Left lung (tissue), 14 donors: ENCODE measurements at places on chromosomes 6 and 20. TPM values are rescaled to one million over a fixed set of nuclear protein-coding genes. Genes with fewer than 3 reads are reported as not detected.

The ULBP2 gene
- 3.3 TPM for total RNA-seq

The COL9A3 gene
- 2.6 TPM for total RNA-seq

The C6orf15 gene
- total RNA-seq, result not detected

The CCM2L gene
- 13.5 TPM for total RNA-seq

GRCh38 chr6:43060755-43061633 lies 1.6 kb downstream of the KLC4 start:
- DNase-seq, result no peak

- no peak for DNase-seq
Measured at GRCh38 chr6:38773338-38773737, 58.2 kb downstream of the DNAH8 start.

GRCh38 chr20:49794336-49795134 lies 18.1 kb upstream of the SLC9A8 start:
- DNase-seq, result no peak

DNA sequence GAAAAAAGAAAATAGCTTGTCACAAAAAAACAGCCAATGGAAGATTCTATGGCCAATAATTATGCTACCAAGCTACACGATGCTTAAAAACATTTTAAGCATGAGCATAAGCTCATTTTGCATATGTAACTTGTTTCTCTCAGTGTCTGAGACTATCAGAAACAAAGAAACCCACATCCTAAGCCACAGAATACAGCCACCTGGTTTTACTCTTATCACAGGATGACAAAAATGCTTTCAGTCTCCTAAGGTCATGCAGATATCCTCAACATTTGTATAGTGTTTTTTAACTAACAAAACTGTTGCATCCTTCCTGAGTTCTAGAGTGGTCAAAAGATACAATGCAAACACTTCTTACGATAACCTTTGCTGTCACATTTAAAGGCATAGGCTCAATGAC lies 172.1 kb upstream of the RUNX2 start:
- no peak for DNase-seq

DNA sequence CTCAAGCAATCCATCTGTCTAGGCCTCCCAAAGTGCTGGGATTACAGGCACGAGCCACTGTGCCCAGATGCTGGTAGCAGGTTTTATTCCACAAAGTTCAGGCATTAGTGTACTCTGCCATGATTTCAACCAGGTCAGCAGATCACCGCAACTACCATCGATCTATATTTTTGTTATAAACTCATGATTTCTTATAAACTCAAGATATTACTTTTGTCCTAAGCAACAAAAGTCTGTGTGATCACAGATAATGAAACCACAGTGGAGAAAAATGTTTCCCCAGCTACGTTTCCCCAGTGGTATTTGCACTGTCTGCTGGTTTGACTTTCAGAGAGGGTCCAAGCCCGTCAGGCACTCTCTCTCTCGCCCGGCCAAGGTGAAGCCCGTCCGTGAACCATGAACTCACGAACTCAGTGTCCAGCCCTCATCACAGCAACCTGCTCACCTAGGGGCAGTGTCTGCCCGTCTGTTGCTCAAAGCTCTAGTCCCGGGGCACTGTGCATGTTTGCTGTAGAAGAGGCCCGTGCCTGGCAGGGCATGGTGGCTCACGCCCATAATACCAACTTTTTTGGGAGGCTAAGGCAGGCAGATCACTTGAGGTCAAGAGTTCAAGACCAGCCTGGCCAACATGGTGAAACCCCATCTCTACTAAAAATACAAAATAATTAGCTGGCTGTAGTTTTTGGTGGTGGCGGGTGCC lies 7.0 kb downstream of the SLC4A11 start:
- DNase-seq, result no peak

- DNase-seq, result no peak
Measured at GRCh38 chr20:20229595-20229994, 138.3 kb upstream of the INSM1 start.

DNA sequence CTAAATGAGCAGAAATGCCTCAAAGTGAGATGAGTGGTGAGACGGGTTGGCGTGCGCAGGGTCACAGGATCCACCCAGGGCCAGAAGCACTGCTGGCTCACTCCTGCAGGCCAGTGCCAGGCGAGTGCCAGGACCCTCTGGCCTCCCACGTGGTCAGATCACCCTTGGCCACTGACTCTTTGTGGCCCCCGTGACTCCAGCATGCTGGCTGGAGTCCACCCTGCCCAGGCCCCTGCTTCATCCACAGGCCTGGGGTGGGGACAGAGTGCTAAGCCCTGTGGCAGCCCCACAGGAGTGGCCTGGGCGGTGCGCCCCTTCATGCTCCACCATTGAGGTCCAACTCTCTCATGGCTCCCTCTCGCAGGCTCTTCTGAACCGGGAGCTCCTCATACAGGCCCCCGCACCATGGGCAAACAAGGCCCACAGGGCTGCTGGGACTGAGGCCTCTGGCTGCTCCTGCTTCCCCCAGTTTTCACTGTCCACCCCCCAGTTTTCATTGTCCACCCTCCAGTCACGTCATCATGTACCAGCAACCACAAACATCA lies 61.6 kb downstream of the ABHD12 start:
- DNase-seq, result no peak

- DNase-seq, result no peak
Measured at GRCh38 chr20:55054453-55054852, 579.1 kb downstream of the DOK5 start.

- no peak for DNase-seq
Measured at GRCh38 chr6:54681267-54681666, 165.3 kb upstream of the FAM83B start.

- no peak for DNase-seq
Measured at GRCh38 chr6:71351190-71351589, 62.6 kb downstream of the OGFRL1 start.

DNA sequence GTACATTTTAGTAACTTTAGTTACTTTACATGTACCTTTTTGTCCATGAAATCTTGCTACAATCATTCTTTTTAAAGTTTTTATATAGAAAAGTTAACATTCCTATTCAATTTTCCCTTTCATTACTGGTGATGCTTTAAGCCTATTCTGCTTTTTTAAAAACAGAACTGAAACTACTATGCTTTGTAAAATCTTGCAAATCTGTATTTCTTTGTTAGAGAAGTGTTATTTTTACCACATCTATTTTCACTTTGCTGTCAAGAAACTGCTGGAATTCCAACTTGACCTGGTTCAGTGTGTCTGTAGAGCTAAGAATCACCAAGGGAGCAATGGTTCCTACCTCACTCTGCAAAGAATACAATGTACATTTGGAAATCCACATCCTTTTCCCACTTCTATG lies 21.8 kb upstream of the SAMD5 start:
- DNase-seq, result no peak

GRCh38 chr20:63416631-63417030 lies 55.5 kb upstream of the CHRNA4 start:
- no peak for DNase-seq

DNA sequence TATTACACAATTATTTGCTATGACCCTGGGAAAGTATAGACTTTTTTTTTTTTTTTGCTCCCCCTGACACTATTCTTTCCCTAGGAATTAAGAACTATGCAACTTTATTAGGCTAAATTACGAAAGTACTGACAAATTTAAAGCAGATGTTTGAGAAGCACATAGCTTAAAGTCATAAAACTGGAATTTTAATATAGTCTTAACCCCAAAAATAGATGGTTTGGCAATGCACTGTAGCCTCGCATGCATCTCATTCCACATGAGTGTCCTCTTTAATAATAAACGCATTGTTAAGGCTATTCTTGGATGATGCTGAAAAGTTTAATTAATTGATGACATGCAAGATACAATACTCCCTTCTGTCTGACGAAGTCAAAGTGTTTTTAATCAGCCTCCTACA lies 49.3 kb downstream of the TBC1D7 start:
- no peak for DNase-seq
